ENCODE measurements at places on chromosomes 12 and 14.

- DNase-seq = no peak
These were observed 4.5 kb downstream of the EFS start for GRCh38 chr14:23360496-23360895.

- DNase-seq = no peak
These were observed 105.5 kb upstream of the PRB2 start for GRCh38 chr12:11500861-11501230.

GRCh38 chr14:44300916-44301315 is 206.2 kb downstream of the FSCB start:
- no peak for DNase-seq

DNA sequence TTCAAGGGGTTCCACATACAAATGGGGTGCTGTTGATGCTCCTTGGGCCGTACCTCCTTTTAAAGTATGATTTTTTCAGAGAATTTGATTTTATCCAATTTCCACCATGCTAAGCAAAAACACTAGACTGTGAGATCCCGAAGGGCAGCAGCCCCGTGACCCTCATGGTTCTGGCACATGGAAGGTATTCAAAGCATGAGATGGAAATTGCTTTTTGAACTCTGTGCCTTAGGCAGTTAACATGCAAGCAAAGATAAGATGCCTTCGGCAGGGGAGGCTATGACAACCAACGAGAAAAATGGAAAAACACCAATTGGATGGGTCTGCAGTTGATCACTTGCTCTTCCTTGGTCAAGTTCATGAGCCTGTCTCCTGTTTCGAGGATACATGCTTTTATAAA is 120.8 kb upstream of the DIO3 start:
- no peak for DNase-seq

GRCh38 chr12:116856729-116857128 is 24.5 kb downstream of the HRK start:
- no peak for DNase-seq

DNA sequence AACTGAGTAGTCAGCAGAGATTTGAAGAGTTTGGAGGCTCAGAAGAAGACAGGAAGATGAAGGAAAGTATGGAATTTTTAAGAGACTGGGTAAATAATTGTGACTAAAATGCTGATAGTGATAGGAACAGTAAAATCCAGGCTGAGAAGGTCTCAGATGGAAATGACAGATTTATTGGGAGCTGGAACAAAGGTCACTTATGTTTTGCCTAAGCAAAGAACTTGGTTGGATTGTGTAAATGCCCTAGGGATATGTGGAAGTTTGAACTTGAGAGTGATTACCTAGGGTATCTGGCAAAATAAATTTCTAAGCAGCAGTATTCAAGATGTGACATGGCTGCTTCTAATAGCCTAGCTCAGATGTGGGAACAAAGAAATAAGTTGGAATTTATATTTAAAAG is 180.9 kb downstream of the TRHDE start:
- DNase-seq = no peak

- DNase-seq = no peak
These were observed 60.7 kb downstream of the GALNT8 start for GRCh38 chr12:4780641-4781611.

- peak; percentile 7 for DNase-seq
These were observed 187.4 kb upstream of the ABCD2 start for GRCh38 chr12:39807043-39807442.

GRCh38 chr12:1093166-1093751 is 102.2 kb downstream of the ERC1 start:
- DNase-seq = peak; percentile 65

GRCh38 chr14:45253070-45253753 is at the start of gene MIS18BP1:
Gene MIS18BP1, minus strand, starts transcription at chr14:45253202. Its CDS starts 5,916 bp downstream, at chr14:45247286.
- DNase-seq = peak; percentile 98

GRCh38 chr12:105167346-105167745 is 59.8 kb downstream of the WASHC4 start:
- peak; percentile 33 for DNase-seq

GRCh38 chr12:131920157-131920508 is 8.9 kb upstream of the PUS1 start:
- no peak for DNase-seq

- no peak for DNase-seq
These were observed 56.4 kb downstream of the LRRC74A start for GRCh38 chr14:76882651-76883050.

- DNase-seq = no peak
These were observed 167.1 kb downstream of the KIF21A start for GRCh38 chr12:39275846-39276245.

DNA sequence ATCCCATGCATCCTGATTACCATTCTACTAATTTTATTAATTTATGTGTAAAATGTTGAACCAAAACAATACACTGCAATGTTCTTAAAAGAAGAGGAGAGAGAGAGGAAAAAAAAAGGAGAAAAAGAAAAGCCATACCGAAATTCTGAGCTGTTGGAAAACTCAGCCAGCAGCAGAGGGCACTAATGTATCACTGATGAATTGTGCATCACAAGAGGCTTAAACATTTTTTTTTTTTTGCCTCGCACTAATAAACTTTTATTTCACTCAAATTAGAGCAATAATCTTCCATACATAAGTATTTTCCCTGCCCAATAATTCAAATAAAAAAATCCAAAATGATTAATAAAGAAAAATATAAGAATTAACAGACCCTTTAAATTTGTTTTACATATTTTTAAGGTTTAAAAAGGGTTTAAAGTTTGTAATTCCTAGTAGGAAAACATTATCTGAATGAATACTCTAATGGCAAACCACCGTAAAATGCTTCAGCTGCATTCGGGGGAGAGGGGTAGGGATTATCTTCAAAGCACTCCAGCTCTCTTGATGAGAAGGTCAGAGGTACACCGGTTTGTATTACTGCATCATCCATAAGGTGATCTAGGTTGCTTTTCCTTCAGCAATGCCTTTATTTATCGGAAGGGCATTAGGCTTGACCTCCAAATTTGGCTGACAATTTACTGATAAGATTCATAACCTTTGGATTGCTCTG is 41.9 kb downstream of the ATP23 start:
- DNase-seq = peak; percentile 68

- DNase-seq = peak; percentile 3
These were observed 162.7 kb upstream of the PWP1 start for GRCh38 chr12:107522692-107523477.

DNA sequence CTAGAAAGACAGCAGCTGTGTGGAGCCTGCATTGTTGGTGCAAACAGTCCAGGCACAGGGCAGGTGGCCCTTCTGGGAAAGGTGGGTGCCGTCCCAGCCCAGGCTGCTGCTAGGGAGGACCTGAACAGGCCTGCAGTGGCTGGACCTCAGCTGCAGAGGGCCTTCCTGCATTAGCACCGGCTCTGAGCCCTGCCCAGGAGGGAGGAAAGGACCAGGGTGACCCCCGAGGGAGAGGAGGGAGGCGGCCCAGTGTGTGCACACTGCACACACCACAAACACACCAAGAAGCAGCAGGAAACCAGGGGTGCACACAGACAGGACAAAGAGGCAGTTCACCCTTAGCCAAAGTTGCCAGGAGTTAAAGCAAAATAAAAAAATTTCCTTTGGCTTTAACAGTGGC is 8.0 kb upstream of the PGAM5 start:
- no peak for DNase-seq

GRCh38 chr14:75783602-75784313 is 122.7 kb downstream of the TTLL5 start:
- peak; percentile 34 for DNase-seq

GRCh38 chr12:97167598-97167997 is 260.5 kb downstream of the NEDD1 start:
- no peak for DNase-seq

- DNase-seq = no peak
These were observed 61.1 kb downstream of the NINJ2 start for GRCh38 chr12:601976-602699.

DNA sequence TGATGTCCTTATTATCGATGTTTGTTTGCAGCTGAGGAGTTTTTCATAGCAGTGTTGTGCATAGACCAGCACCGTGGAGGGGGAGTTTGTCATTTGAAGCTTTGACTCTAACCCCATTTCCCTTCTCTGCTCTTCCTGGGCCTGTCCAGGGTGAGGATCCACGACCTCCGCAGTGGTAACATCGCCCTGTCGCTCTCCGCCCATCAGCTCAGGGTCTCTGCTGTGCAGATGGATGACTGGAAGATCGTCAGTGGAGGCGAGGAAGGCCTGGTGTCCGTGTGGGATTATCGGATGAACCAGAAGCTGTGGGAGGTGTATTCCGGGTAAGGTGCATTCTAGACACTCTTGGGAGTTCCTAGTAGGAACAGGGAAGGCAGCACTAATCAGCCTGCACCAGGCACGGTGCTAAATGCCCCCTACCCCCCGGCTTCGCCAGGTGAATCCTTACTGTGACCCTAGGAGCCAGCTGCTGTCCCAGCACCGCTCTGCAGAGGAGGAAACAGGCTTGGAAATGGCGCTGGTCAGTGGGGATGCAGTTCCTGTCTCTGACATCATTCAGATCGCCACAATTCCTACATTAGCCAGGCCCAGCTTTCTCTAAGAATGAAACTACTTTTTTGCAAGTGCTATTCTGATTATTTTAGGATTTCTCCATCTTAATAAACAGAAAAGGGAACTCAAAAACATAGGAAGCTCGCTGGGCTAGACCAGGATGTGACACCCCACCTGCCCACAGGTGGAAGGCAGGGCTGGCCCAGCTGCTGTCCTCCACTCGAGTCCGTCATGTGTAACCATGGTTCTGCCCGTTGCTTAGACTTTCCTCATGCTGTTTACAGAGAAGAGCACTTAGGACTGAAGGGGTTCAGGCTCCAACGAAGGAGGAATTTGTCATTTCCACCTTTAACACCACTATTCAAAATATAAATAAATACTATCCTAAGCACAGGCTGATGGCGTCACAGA is 74.9 kb downstream of the TESC start:
- DNase-seq = no peak

- DNase-seq = peak; percentile 49
These were observed 134.0 kb downstream of the ANO6 start for GRCh38 chr12:45349916-45350315.
